Stimulated activated CD4-positive, alpha-beta T cell treated with anti-CD3 and anti-CD28 coated beads, TNF-alpha, amount 100 ng/mL, for 48 hours (primary cell): ENCODE measurements at places on chromosomes 3 and 15.

DNA sequence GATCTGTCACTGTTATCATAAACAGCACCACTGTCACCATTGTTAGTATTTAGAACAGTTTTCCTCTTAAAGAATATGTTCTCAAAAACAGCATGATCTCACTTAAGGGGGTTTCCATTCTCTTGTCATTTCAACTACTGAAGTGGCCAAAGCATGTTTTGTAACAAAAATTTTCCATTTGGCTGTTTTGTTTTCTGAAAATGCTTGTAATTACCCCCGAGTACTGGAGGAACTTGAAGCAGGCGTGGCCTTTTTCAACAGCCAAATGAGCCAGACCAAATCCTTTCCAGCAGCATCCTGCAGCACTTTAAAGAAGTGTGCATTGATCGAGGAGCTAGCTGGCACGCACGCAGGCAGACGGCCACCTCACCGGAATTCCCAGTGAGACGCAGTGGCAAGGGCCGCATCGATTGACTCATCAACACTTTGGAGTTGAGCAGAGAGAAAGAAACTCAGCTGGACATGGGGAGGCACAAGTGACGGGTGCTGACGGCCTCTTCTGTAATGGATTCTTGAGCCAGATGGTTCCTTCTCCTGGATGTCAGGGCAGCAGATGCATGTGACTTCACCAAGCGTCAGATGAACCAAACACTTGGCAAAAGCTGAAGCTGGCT, 234.3 kb upstream of the IGF1R start:
- no peak for DNase-seq

DNA sequence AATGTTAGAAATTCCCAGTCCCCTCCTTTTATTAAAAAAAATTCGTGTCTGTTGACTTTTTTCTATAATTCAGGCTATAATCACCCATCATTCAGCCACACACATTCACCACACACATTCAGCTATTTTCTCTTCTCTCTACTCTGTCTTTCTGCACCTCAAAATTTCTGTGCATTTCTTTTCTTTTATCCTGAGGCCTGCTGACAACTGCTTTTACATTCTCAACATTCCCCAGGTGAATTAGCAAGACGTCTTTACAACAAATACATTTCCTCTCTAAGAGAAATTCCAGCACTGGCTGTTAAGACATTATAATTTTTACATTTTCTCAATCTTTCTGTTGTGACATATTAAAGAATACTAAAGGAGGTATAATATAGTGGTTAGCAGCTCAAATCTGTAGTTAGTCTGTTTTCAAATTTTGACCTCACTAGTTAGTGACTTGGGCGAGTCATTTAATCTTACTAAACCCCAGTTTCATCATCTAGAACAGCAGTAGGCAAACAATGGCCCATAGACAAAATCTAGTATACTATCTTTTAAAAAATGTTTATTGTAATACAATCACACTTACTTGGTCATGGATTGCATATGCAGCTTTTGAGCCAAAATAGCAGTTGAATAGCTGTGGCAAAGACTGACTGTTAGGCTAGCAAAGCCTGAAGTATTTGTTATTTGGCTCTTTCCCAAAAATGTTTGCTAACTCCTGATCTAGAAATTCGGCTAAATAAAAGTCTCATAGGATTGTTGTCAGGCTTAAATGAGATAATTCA, 350.7 kb downstream of the NSUN3 start:
- DNase-seq: no peak

GRCh38 chr15:99010768-99011167, 3.2 kb upstream of the PGPEP1L start:
- DNase-seq: no peak

GRCh38 chr3:133514418-133514817, 59.1 kb upstream of the CDV3 start:
- DNase-seq: no peak

GRCh38 chr3:125440559-125440955, 65.4 kb upstream of the ZNF148 start:
- DNase-seq: no peak

DNA sequence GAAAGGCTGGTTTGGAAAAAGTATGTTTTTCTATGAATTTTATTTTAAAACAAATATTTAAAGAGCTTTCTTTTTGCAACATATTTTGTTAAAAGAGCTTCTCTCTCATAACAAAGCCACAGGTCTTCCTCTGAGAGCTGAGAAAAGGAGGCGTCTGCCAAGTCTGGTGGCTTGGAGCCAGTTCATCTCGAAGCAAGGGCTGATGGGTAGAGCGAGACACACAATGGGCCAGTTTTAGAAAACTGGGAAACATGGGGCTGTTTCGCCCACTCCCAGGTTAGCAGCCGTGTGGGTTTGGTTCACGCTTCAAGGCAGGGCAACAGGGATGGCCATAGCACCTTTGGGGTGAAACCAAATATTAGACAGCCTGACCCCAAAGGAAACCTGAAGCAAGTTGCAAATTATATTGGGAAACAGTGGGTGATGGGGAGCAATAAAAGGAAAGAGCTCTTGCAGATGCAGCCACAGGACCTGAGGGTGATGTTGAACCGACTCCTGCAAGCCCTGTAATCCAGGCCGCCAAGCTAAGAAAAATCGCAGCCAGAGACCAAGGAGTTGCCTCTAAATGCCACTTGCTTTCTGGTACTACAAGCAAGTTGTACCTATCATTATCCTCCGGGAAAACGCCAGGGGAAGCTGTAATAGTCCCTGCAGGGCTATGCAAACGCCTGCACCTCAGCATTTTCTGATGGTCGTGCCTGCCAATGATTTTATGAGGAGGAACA, 88.4 kb upstream of the GALNT15 start:
- no peak for DNase-seq

DNA sequence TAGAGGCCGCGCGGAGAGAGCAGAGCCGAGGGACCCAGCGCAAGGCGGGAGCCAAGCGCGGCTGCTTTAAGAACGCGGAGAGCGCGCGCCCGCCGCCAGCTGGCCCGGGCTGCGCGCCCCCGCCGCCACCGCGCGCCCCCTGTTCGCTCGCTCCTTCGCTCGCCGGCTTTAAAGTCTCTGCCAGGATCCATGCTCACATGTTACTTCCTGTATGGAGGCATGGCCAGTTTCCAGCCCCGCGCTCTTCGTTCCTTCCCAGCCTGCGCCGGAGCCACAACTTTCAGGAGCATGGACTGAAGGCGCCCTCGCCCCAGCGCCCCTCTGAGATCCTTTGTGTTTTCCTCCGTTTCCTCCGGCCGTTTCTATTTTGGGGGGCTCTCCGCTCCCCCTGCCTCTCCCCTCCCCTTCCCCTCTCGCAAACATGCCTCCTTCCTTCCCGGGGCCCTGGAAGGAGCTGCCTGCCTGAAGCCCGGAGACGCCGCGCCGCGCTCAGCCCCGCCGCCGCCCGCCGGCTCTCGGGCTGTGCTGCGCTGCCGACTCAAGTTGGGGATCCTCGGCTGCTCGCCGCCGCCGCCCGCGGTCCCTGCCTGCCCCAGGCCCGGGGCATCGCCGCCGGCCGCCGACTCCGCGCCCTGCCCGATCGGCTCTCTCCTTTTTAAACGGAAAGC, at the start of gene PTPRG:
PTPRG (plus strand) TSS at position 198 of the 668 bp plus-strand sequence. CDS start 717 bp downstream, outside the sequence.
- DNase-seq: no peak

GRCh38 chr15:73851689-73852088, 21.7 kb upstream of the TBC1D21 start:
- no peak for DNase-seq

- no peak for DNase-seq
These were observed 87.9 kb upstream of the CHD2 start for GRCh38 chr15:92812271-92812670.

DNA sequence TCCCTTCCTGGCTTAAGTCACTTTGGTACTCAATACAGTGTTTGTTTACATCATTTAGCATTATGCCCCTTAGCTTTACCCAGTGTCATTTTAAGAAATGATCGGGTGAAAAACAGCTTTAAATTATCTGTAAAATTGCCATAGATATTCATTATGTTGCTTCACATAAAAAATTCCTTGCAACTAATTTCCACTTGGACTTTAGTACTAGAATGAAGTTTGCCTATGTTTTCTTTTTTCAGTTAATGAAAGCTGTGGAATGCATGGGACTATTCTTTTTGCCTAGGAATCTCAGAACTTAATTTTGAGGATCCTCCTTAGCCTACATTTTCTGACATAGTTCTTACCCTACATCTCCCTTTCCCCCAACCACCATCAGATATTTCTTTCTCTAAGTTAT, 38.4 kb downstream of the CCNL1 start:
- no peak for DNase-seq

- no peak for DNase-seq
These were observed 38.4 kb downstream of the GTF2E1 start for GRCh38 chr3:120780977-120781376.

DNA sequence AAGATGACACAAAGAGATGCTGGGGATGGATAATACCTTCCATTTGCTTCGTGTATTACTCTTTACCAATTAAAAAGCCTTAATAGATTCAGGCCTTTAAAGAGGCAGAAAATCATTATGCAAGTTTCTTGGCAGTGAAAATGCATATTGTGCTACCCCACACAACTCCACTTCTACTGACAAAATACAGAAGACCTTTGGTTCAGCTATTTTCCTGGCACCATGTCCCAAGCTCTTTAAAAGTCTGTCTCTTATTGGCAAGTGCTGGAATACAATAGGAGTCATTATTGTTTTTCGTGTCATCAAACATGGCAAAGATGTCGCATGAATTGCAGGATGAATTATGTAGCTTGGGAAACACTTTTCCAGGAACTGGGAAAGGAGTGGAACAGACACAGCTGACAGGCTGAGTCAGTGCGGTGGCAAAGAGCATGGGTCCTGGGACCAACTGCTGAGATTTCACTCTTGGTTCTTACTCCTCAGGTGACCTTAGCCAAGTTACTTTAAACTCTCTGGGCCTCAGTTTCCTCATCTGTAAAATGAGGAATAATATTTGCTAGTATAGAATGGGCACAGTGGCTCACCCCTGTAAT, 5.5 kb upstream of the TSPAN3 start:
- DNase-seq: no peak

DNA sequence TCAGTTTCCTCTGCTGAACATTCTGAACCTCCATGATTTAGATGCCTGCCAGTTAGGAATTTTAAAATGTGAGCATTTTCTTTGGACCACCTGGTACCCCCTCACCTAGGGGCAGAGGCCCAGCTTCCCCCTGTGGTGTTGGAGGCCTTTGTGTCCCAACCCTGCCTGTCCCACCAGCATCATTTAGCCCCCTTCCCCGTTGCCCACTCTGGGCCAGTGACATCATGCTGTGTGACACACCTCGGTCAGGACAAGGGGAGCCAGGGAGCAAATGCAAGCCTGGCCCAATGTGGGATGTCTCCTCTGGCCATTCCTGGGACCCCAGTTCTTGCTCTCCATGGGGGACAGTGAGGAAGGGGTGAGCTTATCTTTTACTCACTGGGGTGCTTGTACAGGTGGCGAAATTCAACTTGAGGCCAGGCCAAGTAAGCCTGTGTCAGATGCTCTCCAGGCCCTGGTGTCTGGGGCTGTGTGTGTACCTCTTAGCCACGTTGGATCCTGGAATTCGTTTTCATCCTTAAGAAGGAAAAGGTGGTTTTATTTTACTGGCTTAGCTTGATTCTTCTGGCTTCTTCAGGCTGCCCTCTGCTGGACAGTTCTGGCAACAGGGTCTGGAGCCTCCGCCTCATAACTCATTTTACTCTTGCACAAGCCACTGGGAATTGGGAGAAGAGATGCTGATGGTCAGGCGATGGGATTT, 49.7 kb upstream of the MYZAP start:
- DNase-seq: no peak

DNA sequence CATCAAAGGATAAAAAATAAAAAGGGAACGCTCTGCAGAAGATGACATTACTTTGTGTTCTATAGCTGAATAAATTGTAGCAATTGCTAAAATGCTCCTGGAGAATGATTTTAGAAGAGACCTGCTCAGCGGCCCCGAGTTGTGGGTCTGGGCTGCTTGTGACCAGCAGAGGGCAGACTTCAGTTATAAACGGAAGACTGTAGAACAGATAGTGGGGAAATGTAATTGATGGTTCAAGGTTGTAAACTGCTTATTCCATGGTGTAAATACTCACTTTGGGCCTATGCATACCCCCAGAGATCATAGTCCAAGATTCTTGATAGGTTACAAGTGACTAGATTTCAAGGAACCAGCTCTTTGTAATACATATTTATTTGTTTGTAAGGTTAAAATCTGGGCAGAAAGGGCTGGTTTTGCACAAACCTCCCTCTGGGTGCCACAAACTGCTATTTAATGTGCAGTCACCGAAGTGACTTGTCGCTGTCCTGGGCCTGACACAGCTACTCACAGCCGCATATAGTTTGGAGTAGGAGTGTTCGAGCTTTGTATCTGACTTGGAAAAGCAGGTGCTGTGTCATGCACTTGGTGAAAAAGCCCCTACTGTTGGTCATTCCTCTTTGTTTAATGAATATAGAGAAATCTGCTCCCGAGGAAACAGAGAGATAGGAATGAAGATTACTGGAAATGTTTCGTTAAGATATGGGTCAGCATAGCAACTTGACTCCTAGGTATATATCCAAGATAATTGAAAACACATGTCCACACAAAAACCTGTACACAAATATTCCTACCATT, 34.7 kb upstream of the NDUFB4 start:
- DNase-seq: peak; percentile 53

GRCh38 chr3:41194701-41195100, 4.6 kb upstream of the CTNNB1 start:
- no peak for DNase-seq

DNA sequence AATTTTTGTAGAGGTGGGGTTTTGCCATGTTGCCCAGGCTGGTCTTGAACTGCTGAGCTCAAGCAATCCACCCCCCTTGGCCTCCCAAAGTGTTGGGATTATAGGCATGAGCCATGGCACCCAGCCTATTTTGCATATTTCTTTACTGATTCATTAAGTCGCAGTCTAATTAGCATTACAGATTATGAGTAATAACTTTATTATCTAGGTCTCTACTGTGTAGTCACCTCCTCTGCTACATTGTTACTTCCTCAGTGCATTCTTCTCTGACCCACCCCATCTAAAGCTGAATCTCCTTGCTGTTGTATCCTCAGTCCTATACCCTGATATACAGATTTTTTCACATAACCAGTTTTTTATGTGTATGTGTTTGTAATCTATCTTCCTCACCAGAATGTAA, 61.7 kb downstream of the TFDP2 start:
- DNase-seq: no peak

DNA sequence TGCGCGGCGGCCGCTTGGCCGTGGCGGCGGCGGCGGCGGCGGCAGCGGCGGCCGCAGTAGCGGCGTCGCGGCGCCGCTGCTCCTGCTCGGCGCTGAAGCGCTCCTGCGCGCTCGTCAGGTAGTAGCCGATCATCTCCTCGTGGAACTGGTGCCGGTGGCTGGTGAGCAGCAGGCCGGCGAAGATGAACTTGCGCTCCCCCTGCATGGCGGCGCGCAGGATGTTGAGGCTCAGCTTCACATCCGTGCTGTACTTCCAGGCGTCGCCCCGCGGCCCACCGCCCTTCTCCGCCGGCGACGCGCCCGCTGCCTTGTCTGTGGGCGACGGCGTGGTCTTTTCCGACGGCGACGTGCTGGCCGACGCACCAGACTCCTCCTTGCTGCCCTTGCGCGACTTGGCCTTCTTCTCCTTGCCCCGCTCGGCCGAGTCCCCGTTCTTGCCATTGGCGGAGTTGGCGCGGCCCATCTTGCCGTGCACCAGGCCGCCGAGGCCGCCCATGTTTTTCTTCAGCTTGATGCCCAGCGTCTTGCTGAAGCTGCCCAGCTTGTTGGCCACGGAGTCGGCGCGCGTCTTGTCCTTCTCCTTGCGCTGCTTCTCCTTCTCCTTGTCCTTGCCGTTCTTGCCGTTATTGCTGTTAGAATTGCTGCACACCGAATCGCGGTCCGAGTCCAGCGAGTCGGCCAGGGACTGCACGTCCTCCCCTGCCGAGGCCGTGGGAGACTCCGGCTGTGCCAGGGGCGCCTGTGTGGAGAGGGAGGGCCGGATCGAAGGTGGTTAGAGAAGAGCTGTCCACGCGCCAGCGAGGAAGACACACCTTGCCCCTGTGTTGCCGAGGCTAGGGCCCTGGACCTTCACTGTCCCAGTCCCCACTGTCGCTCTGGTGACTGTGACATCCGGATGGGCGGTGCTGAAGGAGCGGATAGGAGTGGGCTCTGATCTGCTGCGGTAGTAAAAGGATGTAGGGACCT, 157.6 kb downstream of the KLF13 start:
- DNase-seq: no peak
